ENCODE measurements at places on chromosomes 6 and 20.

DNA sequence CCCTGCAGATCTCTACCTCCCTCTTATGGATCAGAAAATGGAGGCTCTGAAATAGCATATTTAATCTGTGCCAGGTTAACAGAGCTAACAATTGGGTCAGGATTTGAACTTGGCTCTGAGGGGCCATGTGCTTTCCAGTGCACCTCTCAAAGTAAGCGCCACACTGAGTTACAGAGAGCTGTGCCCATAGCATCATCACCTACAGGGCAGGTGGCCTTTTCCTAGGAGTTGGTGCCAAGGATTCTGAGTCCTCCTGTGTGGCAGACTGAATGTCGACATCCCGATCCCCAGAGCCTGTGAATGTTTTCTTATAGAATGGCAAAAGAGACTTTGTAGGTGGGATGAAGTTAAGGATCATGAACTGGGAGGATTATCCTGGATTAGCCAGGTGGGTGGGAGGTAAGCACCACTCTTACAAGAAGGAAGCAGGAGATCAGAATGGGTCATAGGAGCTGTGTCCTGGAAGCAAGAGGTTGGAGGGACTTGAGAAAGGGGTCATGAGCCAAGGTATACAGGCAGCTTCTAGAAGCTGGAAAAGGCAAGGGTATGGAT, 68.0 kb upstream of the TBC1D7 start:
- ATAC-seq, result no peak

- ATAC-seq, result no peak
These were observed 86.6 kb downstream of the SESN1 start for GRCh38 chr6:109008054-109008453.

DNA sequence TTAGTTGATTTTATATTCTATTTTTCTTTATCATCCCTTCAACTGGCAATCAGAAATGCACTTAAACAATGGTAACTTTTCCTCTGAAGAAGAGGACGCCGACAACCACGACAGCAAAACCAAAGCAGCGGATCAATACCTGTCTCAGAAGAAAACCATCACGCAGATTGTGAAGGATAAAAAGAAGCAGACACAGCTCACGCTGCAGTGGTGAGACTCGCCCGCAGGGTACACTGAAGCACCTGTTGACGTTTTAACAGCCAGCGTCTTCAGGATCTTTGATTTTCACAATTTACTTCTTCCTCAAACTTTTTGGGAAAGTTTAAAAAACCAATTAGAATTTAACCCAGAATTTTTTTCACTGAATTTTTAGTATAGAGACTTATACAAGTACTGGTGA, 701 bp downstream of the RFX6 start:
- ATAC-seq, result no peak

DNA sequence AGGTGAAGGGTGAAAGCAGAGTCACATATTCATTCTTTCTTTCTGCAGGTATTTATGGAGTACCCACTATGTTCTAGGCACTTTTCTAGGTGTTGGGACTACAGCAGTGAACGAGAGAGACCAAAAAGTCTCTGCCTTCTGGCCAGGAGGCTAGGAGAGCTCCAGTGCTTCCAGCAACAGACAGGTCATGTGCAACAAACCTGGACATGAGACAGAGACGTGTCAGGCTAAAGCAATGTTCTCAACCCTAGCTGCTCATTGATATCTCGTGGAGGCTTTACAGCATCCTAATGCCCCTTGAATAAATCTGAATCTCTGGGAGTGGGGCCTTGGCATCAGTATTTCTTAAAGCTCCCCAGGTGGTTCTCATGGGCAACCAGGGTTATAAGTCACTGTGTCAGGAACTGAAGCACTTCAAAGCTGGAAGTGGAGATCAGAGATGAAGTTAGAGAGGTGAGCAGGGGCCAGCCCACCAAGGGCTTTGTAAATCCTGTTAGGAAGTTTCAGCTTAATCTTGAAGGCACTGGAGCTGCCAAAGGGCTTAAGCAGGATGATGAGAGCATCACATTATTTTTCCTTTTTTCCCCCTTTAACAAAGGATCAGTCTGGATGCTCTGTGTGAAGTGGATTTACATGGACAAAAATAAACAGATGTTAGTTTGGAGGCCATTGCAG, 13.0 kb upstream of the TBCC start:
- no peak for ATAC-seq

DNA sequence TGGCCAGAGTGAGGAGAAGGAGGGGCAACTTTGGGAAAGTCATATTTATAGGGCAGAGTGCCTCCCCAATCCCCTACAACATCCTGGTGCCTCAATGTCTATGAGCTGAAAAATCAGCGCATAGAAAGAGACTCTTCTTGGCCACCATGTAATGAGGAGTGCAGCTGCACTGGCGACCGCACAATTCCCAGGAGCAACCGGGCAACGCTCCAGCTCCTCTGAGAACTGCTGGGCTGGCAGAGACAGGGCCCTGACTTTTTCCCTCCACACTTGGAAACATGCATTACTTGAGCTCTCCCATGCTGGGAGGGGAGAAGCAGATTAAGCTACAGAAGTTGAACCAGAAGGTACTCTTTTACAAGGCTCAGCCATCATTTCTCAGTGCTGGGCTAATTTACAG, 31.4 kb upstream of the MARCKS start:
- no peak for ATAC-seq

GRCh38 chr6:96917098-96917497, 7.4 kb upstream of the KLHL32 start:
- no peak for ATAC-seq

DNA sequence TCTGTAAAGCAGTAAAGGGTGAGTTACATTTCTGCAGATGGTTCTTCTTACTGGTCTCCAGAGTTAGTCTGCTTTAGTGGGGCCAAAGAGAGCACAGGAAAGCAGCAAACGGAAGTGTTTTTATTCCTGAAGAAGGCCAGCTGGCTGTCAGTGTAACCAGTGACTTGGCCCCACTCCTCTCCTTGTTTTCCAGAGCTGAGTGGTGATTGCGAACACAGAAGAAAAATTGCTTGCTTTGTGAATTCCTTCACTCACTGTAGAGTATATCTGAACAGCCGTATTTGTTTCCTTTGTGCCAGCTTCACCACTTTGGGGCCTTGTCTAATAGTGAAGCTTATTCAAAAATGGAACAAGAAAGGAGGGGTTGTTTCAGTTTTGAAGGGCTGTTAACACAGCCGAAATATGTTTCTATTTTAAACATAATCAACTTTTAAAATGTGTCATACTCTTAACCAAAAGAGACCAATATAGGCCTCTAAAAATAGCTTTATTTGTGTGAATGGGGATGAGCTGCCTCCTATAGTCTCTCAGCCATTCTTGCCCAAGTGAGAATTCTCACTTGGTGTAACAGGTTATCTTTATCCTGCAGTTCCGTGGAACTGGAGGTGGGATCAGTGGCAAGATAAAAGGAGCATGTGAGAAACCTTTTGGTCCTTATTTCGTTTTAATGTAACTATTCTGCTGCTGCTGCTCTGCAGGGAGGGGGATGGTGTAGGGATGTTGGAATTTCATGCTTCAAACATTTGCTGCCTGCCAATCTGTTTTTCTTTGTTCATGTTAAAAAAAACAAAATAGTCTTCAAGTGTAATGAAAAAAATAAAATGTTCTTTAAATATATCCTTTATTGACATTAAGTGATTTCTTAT, 37.8 kb downstream of the ZC2HC1B start:
- ATAC-seq, result peak; percentile 71

DNA sequence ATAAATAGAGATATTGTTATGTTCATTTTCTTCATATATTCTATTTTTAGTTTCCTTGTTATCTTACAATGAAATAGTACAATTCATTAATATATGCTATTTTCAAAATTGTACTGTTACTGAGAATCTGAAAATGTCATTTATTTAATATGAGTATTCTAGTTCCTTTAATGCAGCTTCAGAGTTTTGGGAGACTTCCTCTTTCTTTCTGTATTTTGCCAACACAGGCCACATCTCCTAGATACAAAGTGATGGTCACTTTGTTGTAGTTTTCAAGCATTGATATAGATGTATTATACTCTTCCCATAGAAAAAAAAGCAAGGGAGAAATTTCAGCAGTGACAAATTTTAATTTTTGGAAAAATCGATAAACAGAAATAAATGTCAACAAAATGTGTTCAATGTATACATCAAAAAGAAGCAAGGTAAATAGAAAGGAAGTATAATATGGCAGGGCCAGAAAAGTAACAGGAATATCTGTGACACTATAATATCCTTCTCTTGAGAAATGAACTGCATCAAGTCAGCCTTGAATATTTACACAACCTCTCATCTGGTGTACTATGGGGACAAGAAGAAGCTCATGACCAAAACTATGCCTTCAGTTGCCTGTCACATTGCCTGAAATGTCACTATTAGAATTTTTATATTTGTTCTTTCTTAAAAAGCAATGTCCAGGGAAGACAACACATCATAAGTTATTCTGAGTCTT, 396.0 kb downstream of the TBC1D32 start:
- ATAC-seq, result peak; percentile 54

DNA sequence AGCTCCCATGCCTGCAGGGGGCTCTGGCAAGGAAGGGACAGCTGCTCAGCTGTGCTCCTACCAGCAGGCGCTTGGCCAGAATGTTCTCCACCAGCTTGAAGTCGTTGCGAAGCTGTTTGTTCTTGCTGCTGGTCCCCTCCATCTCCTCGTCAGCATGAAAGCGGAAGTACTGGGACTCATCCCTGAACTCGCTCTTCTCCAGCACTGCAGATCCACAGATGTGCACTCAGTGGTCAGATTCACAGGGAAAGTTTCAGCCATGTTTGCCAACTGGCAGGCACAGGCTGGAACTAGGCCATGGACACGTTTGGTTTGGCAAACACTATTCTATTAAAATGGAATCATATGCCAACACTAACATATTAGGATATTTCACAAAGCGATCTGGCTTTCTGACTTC, 167.9 kb downstream of the PREX1 start:
- no peak for ATAC-seq

DNA sequence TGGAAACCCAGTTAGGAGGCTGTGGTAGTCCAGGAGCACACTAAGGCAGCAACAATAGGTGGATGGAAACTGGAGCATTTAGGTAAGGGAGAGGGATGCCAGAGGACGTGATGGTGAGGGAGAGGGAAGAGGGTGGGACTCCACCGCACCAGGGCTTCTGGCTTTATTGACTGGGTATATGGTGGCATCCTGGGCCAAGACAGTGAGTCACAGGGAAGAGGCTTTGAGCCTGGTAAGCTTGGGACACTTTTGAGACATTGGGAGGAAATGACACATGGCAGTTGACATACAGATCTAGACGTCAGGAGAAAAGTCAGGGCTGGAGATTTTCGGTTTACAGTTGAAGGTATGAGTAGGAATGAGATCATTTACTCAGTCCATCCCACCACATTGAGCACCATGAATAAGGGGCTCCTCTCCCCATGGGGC, 14.9 kb downstream of the NT5E start:
- ATAC-seq, result no peak

DNA sequence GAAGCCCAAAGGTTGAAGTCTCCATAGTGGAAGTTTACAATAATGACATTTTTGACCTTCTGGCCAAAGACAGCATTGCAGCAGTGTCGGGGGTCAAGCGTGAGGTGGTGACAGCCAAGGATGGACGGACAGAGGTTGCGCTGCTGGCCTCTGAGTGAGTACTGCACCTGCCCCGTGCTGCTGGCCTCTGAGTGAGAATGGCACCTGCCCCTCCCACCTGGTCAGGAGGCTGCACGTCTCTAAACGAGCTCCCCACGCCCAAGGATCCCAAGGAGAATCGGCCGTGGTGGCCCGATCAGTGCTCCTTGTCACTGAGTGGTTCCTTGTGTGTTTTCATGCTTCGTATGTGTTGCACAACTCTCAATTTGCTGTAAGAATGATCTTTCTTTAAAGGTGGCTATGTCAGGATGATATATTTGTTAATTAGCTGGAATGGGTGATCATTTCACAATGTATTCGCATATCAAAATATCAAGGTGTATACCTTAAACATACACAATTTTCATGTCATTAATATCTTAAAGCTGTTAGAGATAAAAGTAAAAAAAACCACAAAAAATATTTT, 40.4 kb downstream of the FRMD1 start:
- no peak for ATAC-seq

GRCh38 chr6:169229615-169230321, 23.9 kb downstream of the THBS2 start:
- no peak for ATAC-seq

DNA sequence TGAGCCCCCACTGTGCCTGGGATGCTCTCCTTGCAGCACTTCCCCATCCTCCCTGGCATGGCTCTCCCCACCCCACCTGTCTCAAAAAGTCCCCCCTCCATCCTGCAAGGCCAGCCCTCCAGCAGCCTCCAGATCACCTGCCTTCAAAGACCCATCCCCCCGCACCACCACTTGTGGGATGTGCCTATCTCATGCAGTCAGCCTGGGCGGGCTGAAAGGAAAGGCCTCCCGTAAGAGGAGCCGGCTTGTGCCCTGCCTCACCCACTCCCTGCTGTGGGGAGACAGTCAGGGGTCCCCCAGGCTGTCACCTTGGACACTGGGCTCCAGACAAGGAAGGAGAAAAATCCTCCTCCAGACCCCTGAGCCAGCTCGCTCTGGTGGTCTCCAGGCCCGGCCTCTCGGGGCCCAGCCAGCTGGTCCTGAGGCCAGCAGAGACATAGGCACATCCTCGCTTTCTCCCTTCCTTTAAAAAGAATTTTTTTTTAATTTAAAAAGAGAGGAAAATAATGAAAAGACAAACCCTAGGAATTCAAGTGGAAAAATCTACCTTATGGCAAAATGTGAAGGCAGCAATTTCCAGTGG, 77.3 kb downstream of the GRM4 start:
- no peak for ATAC-seq

DNA sequence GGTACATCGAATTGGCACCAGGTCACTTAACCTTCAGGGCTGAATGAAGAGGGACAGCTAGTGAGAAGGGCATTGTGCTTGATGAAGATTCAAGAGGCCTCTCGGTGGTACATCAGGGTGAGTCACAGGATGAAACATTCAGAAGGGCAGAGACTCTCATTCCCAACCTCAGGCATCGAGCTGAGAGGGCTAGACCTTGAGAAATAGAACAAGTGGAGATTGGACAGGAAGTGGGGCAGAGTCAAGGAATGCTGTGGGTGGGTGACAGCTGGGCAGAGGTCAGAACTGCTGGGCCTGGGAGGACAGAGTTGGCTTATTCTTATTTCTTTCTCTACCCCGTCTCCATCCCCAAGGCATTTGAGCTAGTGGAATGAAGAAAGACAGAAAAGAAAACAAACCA, 126.0 kb downstream of the SCML4 start:
- no peak for ATAC-seq

- no peak for ATAC-seq
These were observed 72.2 kb downstream of the CDH26 start for GRCh38 chr20:60030471-60030870.

GRCh38 chr20:58719258-58719657, 26.7 kb downstream of the NPEPL1 start:
- no peak for ATAC-seq

GRCh38 chr6:75084872-75085381, 120.9 kb downstream of the COL12A1 start:
- ATAC-seq, result no peak

GRCh38 chr6:123638865-123639264, 2.1 kb upstream of the TRDN start:
- no peak for ATAC-seq

Measured in stimulated activated memory B cell treated with anti-CD40 and anti-IgM and Interleukin-4, amounts not matched to agents 10 μg/mL and 1 μg/mL and 100 μg/mL, for 72 hours (primary cell).